Mesenchymal stem cell (in vitro differentiated cells and primary cell): ENCODE measurements at places on chromosomes 6 and 20.

DNA sequence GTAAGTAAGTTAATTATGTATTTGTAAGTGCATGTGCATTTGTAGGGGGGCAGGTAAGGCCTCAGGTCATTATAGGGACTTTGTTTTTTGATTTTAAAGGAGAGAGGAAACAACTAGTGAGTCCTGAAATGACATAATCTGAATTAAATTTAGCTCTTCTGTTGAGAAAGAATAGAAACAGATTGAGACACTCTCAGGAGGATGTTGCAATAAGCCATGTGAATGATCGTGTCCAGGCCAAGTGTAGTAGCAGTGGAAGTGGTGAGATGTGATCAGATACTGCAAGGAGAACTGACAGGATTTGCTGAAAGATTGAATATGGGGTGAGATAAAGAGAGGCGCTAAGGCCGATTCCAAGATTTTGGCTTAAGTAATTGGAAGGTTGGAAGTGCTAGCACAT lies 2.6 kb upstream of the CENPW start:
- peak; percentile 78 for DNase-seq

GRCh38 chr20:16846006-16846405 lies 97.8 kb downstream of the OTOR start:
- DNase-seq: no peak

DNA sequence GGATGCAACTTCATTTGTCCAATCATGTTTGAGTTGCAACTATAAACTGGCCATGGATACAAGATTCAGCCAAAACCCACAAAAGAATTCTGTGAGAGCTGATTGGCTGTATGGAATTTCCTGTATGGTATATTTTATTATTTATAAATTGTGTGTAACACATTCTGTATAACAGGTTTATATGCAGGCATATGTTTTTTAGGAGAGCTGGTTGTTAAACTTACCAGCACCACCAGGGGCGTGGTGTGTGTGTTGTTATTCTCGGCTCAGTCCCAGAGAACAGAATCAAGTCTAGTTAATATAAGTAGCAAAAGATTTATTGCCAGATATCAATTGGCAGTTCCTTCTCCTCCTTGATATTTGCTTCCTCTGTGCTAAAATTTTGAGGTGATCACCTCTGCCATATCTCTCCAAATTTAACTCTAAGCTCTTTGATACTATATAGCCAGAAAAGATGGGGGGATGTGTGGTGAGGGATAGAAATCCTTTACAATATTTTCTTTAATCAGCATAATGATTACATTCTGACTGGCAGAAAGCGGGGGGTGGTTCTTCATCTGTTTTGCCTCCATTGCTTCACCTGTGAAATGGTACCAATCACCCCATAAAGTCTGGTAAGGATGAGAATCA lies 22.9 kb downstream of the CNBD2 start:
- DNase-seq: peak; percentile 46

DNA sequence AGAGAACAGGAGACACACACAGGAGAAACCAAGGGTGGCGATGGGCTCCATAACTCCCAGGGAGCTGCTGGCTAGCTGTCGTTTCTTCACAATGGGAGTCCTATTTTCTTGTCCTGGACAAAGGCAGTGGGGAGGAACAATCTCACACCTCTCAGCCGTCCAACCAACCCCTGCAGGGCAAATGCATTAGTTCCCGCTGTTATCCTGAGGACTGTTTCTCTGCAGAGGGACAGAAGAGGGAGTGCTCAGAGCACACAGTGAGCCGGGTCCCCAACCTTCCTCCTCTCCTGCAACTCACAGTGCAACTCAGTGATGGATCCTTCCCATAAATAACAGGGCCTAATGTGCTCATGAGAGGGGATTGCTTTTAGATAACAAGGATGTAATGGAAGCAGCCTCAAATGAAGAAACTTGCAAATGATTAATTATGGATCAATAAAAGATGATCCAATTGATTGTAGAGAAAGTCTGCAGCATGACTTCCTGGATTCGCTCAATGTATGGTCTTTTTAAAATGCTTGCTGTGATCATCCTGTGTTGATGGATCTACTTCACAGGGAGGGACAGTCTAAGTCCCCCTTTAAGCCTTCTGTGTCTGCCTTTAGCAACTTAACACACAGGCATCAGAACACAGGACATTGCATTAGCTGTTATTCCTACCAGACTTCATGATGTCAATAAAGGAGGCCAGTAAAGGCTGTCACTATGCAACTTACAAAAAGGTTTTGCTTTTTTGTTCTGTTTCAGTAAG lies 453.4 kb upstream of the AGPAT4 start:
- DNase-seq: no peak

DNA sequence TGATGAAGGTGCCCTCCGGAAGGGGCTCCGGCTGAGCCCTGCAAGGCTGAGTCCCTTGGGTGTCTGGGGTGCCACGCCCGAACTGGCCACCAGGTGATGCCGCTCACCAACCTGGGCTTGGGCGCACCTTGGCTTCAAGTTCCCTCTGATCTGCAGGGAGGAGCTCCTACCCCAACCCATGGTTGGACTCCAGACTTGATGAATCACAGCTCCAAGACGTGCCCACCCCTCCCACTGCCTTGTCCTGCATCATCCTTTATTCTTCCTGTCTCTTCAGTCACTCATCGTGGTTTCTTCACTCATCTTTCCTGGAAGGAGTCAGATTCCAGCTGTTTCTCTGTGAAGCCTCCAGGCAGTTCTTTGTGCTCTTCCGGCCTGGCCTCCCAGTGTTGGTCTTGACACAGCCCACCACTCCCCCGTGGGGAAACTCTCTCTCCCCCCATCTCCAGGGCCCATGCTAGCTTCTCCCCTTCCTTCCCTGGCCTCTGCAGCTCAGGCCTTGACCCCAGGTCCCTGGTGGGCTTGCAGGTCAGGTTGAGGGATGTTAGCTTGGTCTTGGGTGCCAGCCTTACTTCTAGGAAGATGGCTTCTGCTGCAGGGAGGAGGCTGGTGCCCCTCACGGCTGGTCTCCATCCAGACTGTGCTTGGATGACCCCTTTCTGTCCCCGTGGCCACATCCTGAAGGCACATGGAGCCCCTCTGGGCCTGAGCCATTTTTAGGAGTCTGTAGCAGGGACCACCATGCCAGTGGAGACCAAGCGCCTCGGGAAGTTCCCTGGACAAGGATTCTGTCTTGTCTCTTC lies 2.6 kb upstream of the ZBP1 start:
- DNase-seq: no peak

- DNase-seq: no peak
Observed at GRCh38 chr20:58137651-58138265, 90.7 kb downstream of the ANKRD60 start.

DNA sequence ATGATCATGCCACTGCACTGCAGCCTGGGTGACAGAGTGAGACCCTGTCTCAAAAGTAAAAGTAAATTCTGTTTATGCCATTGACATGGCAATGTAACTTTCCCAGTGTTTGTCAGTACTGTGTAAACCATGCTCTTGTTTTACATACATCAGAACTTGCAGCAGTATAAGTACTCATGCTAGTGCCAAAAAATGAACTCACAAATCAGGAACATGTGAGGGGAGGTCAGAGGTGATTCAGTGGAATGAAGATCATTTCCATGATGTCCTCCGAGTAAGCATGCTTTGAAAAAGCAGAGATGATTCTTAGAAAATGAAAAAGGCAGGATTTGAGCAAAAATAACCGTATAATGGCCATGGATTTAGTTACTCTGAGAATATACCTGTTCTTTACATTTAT lies 81.9 kb downstream of the ANKS1A start:
- peak; percentile 46 for DNase-seq

- DNase-seq: no peak
Observed at GRCh38 chr6:136613477-136613876, 63.3 kb upstream of the MAP7 start.

GRCh38 chr6:124445581-124445980 lies 516.7 kb upstream of the RNF217 start:
- DNase-seq: no peak

- DNase-seq: no peak
Observed at GRCh38 chr20:8428988-8429387, 296.9 kb downstream of the PLCB1 start.

- no peak for DNase-seq
Observed at GRCh38 chr6:158808941-158809678, 10.1 kb downstream of the EZR start.

DNA sequence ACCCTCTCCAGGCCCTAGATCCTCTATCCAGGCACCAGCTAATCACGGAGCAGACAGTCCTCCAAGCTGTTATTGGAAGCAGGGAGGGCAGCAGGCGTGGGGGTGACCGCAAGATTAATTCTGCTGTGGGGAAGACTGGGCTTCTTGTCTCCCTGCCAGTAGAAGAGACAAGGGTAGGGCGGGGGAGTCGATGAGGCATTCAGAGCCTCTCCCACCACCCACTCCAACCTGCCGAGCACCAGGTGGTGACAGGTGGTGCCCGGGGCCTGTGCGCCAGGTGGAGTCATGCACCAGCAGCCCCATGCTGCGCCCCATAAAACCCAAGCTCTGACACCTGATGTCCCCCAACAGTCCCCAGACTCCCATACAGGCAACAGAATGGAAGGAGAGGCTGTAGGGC lies 89.6 kb downstream of the CDH22 start:
- no peak for DNase-seq

DNA sequence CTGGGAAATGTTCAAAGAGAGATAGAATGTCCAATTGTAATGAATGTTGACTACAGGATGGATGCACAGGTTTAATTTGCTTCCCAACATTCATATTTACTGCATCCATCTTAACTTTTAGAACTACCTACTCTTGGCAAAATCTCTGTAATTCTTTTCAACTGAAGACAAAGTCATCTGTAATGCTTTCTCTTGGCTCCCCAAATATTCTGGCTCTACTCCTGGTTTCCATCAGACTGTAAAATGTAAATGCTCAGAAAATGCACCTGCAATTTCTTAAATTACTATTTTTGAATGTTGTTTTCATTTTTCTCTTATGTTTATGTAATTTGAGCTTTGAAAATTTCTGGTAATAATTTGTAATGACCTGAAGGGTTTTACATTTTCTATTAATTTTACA lies 480.8 kb upstream of the IMPG1 start:
- no peak for DNase-seq

DNA sequence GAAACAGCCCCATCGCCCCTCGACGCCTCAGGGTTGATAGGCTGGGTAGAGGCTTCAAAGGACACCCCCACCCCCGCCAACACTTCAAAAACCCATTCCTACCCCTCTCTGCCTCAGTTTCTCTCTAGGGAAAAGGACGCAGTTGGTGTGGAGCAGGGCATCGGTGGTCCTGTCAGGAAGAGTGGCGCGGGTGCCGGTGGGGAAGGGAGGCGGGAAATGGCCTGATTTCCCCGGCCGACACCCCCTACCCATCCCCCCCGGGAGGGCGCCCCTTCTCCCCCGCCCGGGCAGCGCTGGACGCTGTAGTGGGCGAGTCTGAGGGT lies 367 bp downstream of the NRSN2 start:
- DNase-seq: no peak

DNA sequence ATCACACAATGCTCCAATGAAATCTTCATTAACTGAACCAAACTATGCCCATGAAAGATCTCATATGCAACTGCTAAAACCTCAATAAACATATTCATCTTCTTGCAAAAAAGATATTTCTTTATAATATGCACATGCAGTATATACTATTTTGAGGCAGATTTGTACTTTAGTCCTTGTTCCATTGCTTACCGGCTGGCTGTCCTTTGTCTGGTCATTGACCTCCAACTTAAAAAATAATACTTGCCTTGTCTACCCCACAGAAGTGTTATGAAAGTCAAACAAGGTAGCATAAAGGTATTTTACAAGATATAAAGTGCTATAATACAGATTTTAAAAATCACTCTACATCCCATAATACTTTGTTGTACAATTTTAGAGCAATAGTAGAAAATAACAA lies 88.3 kb downstream of the ATG5 start:
- DNase-seq: no peak

DNA sequence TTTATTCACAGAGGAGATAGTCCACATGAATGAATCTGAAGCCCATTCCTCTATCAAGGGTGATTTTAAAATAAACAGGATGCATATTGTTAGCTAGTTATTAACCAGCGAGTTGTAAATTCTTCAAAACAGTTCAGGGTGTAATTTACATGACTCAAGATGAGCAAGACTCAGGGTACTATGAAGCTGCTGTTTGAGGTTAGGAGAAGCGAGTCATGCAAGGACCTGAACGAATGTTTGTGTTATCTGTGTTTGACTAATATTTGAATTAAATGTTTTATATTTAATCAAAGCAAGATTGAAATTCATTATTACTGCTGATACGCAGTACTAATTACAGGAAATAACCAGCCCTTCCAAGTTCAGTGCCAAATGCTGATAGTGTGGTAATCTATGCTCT lies 191.1 kb downstream of the SAMD5 start:
- peak; percentile 68 for DNase-seq

- DNase-seq: no peak
Observed at GRCh38 chr6:137676888-137677287, 182.7 kb upstream of the OLIG3 start.

- DNase-seq: no peak
Observed at GRCh38 chr6:157847846-157848245, 24.8 kb downstream of the SNX9 start.

- no peak for DNase-seq
Observed at GRCh38 chr6:4781426-4781825, 5.2 kb downstream of the CDYL start.

DNA sequence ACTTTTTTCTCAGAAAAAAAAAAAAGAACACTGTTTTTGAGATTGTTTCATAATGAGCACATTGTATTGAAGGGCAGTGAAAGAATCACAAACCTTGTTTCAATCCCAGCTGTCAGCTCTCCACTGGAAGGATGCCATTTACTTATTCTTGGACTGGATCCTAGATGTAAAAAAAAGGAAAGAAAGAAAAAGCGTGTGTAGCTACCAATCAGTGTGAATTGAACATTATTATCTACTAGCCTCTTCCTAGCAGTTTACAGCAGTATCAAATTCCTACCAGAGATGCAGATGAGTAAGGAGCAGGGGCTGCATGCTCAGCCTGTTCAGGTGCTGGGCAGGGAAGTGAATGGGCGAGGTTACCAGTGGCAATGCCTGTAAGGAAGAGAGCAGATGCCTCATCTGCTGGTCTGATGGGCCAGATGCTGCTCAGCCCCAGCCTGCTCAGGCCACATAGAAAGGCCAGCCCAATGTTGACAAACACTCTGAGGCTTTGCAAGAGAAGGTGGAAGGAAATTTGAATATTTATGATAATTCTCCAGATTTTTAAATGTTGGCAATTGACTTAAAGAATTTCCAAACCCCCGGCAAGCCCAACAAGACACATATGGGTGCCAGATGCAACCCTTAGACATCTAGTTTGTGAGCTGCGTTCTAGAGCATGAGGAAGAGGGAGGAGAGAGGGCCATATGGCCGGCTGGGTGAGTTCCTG lies 189.5 kb downstream of the IBTK start:
- DNase-seq: no peak

DNA sequence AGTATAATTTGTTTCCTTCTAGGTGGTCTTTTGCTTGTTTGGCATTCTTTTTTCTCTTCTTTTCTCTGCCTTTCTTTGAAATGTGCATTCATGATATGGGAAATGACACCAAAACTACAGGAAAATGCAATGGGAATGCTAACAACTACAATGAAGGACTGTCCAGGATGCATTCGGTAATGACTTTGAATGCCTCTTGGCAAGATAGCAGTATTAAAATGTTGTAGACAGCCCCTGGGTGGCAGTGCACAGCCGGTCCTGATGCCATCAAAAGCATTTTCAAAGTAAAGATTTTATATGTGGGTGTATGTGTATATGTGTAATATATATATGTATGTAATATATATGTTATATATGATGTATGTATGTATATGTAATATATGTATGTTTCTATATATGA lies 218.8 kb upstream of the MMS22L start:
- no peak for DNase-seq
